GM19239 (cell line): ENCODE measurements at places on chromosomes 1 and 21.

GRCh38 chr21:46421191-46421750 is 37.4 kb upstream of the DIP2A start:
- no peak for DNase-seq

DNA sequence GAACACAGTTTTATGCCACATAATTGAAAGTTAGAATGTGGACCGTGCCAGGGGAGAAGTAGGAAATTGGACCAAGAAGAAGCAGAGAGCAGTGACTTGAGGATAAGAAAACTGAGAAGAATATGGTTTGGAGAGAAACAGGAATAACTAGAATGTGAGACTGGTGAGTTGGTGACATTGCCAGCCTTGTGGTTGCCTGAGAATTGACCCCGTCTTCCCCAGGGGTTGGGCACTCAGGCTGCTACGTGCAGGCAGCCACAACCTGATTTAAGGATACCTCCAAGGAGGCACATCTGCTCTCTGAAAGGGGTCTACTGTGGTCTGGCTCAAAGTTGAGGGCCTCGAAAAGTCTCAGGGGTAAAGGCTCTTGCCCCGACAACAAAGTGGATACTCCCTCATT is 112.1 kb upstream of the ARTN start:
- no peak for DNase-seq

DNA sequence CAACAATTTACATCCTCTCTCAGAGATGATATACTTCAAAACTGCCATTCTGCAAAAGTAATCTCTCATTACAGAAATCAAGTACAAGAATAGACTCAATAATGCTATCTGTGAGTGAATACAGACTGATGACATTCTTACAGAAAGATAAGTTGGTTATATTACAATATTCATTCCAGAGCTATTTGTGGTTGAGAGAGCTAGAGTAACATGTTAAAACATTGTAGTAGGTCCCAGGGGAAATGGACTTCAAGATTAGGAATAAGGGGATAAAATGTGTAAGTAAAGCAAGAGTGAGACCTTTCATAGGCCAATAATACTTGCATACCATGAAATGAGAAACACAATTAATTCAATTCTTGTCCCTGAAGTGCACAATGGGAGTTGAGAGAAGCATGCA is 1.5 kb downstream of the F13B start:
- DNase-seq, result no peak

GRCh38 chr1:36411674-36412648 is 14.3 kb upstream of the LSM10 start:
- no peak for DNase-seq

DNA sequence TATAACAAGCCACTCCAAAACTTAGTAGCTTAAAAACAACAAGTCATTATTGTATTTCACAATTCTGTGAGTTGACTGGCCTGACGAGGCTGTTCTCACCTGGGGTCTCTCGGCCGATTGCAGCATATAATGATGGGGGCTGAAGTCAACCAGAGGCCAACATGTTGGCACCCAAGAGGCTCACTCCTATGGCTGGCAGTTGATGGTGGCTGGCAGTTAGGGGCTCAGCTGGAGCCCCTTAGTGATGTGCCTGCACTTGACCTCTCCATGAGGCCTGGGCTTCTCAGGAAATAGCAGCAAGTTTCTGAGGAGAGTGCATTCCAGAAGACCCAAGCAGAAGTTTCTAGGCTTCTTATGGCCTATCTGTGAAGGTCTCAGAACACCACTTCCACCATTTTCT is 459.4 kb downstream of the NPHP4 start:
- no peak for DNase-seq

DNA sequence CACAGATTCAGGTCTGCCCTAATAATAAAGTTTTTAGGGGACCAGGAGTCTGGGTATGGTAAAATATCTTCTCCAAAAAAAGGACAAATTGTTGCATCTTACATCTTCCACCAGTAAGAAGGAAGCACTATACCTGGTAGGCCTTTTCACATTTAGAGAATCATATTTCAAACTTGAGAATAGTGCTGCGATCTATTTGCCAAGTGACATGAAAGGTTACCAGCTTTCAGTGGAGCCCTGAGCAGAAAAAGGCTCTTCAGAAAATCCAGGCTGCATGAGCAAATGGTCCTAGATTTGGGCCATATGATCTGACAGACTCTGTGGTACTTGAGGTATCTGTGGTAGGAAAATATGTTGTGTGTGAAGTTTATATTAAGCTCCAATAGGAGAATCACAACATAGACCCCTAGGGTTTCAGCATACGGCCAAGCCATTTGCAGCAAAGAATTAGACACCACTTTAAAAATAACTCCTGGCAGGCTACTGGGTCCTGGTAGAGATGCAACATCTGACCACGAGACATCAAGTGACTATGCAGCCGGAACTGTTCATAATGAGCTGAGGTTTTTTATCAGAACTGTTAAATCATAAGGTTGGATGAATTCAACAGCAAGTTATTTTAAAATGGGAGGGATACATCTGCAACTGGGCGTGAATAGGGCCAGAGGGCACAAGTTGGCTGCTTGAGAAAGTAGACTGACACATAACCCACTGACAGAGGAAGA is 38.6 kb upstream of the CCDC190 start:
- DNase-seq, result no peak

DNA sequence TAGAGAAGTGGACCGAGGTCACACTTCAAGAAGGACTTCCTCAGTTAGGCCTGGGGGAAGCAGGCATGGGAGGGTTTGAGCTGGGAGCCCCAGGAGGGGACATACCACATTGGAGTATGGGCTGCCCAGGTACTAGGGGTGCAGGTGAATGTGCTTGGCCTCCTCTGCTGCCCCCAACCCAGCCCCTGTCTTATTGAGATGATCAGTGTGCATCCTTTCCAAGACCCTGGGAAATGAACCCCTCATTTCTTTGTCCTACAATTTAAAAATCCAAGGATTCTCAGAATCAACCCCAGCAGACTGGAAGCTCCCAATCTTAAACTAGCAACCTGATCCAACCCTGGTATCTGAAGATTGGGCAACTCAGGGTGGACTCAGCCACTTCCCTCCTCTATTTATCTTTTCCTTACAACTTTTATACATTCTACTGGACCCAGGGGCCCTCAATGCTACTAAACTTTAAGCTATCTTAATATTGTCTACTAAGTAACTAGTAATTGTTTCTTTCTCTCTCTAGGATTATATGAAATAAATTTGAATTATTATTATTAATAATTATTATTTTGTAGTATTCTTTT is 9.1 kb downstream of the MEX3A start:
- no peak for DNase-seq

- DNase-seq, result no peak
These were observed 293.1 kb downstream of the USP25 start for GRCh38 chr21:16022921-16023320.

DNA sequence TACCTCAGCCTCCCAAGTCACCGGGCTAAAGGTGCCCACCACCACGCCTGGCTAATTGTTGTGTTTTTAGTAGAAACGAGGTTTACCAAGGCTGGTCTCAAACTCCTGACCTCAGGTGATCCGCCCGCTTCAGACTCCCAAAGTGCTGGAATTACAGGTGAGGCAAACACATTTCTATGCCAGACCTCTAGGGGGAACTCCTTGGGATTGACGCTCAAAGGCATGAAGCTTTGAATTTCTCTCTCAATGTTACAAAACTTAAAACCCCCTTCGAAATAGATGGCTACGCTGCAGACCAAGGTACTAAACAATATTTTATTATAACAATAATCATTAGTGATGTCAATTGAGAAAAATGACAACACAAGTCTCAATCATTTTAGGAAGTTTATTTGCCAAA is 330.0 kb downstream of the SETD4 start:
- no peak for DNase-seq

DNA sequence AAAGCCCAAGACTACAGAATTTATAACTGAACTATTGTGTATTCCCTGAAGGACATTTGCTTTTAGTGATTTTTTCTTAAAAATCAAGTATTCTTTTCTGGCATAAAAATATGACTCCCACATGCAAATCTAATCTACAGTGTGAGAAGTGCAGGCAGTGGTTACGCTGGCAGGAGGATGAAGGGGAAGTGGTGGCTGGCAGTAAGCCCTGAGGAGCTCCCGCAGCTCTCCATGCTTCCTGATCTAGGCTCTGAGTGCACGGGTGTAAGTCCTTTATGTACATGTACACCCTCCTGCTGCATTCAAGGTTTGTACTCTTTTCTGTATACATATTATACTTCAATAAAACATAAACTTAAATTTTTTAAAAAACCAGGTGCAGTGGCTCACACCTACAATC is 67.5 kb upstream of the PRDX6 start:
- no peak for DNase-seq

DNA sequence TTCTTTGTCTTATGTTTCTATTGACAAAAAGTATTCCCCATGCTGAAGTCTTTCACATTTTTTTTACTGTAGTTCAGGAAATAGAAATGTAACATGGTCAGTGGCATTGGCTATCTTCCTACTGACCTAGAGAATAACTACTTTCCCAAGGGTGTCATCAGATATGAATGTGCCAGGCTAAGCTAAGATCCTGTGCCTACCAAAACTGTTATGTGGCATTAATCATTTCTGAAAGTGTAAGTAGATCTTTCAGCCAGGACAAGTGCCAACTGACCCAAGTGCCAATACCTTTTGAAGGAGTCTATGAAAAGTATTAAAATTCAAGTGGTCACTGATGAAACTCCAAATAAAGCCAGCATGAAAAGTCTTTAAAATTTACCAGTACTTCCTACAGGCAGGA is 165.3 kb downstream of the TNFSF18 start:
- DNase-seq, result no peak

- no peak for DNase-seq
These were observed 725.7 kb downstream of the USP25 start for GRCh38 chr21:16455526-16455925.

GRCh38 chr1:155173478-155174323 is at the start of gene TRIM46:
TRIM46 (plus strand) TSS chr1:155173849; CDS start chr1:155173967, 118 bp downstream.
- no peak for DNase-seq

- no peak for DNase-seq
These were observed 77.9 kb downstream of the NEK7 start for GRCh38 chr1:198234520-198235251.

GRCh38 chr21:45132841-45133573 is 58.6 kb downstream of the ADARB1 start:
- no peak for DNase-seq

- no peak for DNase-seq
These were observed 29.5 kb downstream of the TFF3 start for GRCh38 chr21:42285569-42286245.

DNA sequence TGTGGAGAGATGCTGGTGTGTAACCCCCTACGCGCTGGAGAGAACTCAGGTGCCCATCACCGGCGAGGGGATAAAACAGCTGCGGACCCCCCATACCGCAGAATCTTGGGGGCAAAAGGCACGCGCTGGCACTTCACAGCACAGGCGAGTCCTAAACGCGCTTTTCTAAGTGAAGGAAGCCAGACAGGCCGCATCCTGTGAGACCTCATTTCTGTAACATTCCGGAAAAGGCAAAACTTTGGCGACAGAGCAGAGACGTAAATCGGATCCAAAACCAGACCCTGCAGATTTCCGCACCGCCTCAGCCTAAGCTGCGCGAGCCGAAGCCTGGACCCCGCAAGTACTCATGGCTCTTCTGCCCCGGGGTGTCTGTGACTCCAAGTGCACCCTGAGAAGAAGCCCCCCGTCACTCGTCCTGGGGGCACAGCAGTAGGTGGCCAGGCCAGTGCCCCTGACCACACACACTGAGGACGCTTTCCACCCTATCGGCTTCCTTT is 60.9 kb downstream of the SLX9 start:
- DNase-seq, result no peak

DNA sequence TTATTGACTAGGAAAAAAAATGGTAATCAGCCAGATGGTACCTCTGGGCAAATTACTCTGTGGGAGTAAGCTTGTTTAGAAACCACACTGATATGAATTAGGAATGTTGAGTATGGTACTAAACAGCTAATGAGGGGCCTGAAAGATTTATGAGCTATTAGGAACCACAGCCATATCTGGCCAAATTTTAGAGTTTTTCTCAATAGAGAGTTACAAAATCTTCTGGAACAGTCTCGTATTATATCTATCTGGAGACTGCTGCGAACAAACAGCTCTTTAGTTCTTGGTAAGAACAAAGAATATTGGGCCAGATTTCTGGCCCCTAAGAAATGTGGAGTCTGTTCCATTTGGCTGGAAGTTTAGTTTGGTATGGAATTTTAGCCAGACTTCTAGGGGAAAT is 4.9 kb upstream of the PODN start:
- no peak for DNase-seq

DNA sequence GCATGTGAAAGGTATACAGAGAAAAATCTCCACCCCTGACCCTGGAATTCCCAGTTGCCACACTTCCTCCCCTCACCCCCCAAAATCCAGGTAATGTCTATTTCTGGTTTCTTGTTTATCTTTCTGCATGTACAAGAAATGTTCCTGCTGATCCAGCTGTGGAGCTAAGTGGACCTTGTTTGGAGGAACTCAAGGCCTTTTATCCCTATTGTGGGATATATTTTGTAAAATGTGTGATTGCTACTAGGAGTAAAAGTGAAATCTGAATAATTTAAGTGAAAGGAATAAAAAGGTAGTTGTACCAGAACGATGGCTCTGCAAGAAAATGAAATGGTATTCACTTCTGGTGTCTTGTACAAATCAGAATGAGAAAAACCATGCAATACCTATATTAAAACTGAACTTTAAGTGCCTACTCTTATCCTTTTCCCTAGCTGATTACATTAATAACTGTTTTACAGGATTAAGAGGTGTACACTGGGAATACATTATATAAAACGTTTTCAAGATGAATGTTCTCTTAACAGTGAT is 3.0 kb downstream of the SPEN start:
- DNase-seq, result no peak

DNA sequence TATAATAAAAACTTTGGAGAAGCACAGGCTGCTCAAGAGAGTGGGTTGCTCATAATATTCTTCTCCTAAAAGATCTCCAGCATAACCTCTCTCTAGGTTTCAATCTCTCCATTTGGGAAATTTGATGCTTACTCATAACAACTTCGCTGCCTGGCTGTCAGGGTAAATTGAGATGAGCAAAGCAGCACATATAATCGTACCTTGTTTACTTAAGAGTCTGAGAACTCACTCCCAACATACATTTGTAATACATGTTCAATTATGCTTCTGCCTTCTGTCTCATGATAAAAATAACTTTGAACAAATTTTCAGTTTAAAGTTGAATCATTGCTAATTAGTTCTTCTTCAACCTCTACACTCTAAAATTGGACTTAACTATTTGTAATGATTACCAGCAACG is 68.9 kb downstream of the DUSP10 start:
- no peak for DNase-seq

- no peak for DNase-seq
These were observed 59.9 kb downstream of the PLXNA2 start for GRCh38 chr1:208183977-208184911.

- no peak for DNase-seq
These were observed 7.9 kb upstream of the C1orf52 start for GRCh38 chr1:85267313-85267712.

- no peak for DNase-seq
These were observed 29.6 kb downstream of the CLIC6 start for GRCh38 chr21:34698270-34699015.
